HepG2 (cell line): ENCODE measurements at places on chromosomes 13 and 19. TPM values are rescaled to one million over a fixed set of nuclear protein-coding genes. Genes with fewer than 3 reads are reported as not detected.

URAD gene
- not detected in 2 replicates for total RNA-seq

CD22 gene
- 0.49 and 0.71 TPM in 2 replicates for total RNA-seq

ZNF560 gene
- total RNA-seq: not detected in 2 replicates

ZNF43 gene
- total RNA-seq: 8.5 and 10.4 TPM in 2 replicates

FBXO27 gene
- 0.15 and 0.49 TPM in 2 replicates for total RNA-seq

UBE2L5 gene
- total RNA-seq: 0.13 and 0.22 TPM in 2 replicates

BRSK1 gene
- total RNA-seq: 0.18 TPM in 1 of 2 replicates, not detected in the other

TMEM38A gene
- 1.7 and 4.8 TPM in 2 replicates for total RNA-seq

ZNF471 gene
- not detected in 2 replicates for total RNA-seq

SLC5A5 gene
- total RNA-seq: not detected in 2 replicates

CABP5 gene
- total RNA-seq: not detected in 2 replicates

TSHZ3 gene
- total RNA-seq: not detected in 2 replicates

KIR3DL2 gene
- not detected in 2 replicates for total RNA-seq

MIA gene
- not detected in 2 replicates for total RNA-seq

TINCR gene
- 0.04 and 0.33 TPM in 2 replicates for total RNA-seq

METTL21C gene
- not detected in 2 replicates for total RNA-seq

SNRNP70 gene
- 85.9 and 150 TPM in 2 replicates for total RNA-seq

ZNF177 gene
- total RNA-seq: 0.71 and 0.84 TPM in 2 replicates

DAND5 gene
- not detected in 2 replicates for total RNA-seq

ZNF563 gene
- total RNA-seq: 19.5 and 26.3 TPM in 2 replicates

TJP3 gene
- total RNA-seq: 20.6 and 21.5 TPM in 2 replicates

ARID3A gene
- total RNA-seq: 53.8 and 71.3 TPM in 2 replicates

MAMSTR gene
- 2.0 and 2.2 TPM in 2 replicates for total RNA-seq

OSCAR gene
- not detected in 2 replicates for total RNA-seq

TMEM59L gene
- total RNA-seq: 0.69 and 0.97 TPM in 2 replicates

YJU2 gene
- 17.9 and 18.4 TPM in 2 replicates for total RNA-seq

JAK3 gene
- total RNA-seq: 2.8 and 3.4 TPM in 2 replicates

SOX1 gene
- not detected in 2 replicates for total RNA-seq

OR7G3 gene
- not detected in 2 replicates for total RNA-seq

MICU2 gene
- total RNA-seq: 42.4 and 56.5 TPM in 2 replicates

TBXA2R gene
- not detected in 2 replicates for total RNA-seq

PTOV1 gene
- 59.4 and 68.5 TPM in 2 replicates for total RNA-seq
